ENCODE measurements at places on chromosomes 16 and 17.
A peak's percentile ranks its signal among the peaks of the same experiment; 100 is the strongest.

DNA sequence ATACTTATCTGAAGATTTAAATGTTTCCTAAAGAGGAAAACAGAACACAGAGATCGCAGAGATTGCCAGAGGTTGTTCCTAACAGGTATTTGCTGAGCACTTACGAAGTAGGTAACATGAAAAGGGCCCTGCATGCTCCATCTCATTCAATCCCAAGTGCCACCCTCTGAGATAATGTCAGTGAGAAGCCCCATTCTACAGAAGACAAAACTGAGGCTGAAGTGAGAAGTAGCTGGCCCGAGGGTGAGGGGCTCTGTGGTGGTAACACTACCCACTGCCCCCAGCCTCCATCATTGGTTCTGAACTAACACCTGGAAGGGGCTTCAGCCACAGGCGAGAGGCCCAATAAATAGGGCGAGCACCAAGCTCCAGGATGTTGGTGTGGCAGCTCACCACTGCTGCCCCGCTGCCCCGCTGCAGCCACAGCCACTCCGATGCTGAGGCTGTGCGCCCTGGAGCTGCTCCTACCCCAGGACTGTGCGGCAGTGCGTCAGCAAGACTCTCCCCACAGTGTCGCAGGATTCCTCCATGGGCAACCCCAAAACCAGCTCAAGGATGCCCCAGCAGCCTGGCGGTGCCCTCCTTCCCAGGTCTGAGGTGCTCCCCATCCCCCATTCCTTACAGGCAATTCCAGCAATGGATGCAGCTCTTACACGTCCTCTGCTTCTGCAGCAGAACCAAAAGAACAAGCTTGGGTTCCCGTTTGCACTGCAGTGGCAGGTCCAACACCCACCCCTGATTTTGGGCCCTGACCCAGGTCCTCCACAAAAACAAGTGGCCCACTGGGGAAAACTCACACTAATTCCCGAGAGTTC lies 10.3 kb downstream of the FLCN start:
- no peak for DNase-seq

GRCh38 chr16:8674413-8675022 lies at the start of gene ABAT:
ABAT (plus strand) TSS chr16:8674617; CDS start chr16:8735740, 61,123 bp downstream.
- DNase-seq = peak; percentile 88

DNA sequence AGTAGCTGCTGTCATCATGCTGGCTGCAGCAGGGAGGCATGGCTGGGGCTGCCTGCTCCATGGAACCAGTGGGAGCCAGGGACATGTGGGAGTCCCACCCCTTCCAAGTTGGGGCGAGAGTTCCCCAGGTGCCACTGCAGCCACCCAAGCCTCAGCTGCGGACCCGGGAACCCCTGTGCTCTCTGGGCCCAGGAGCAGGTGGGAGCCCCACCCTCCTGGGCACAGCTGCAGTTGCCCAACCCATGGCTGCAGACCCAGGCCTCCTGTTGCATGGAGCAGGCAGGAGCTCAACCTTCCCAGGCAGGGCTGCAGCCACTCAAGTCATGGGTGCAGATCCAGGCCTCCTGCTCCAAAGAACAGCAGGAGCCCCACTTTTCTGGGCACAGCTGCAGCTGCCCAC lies 274.2 kb upstream of the KCNJ16 start:
- DNase-seq = no peak

DNA sequence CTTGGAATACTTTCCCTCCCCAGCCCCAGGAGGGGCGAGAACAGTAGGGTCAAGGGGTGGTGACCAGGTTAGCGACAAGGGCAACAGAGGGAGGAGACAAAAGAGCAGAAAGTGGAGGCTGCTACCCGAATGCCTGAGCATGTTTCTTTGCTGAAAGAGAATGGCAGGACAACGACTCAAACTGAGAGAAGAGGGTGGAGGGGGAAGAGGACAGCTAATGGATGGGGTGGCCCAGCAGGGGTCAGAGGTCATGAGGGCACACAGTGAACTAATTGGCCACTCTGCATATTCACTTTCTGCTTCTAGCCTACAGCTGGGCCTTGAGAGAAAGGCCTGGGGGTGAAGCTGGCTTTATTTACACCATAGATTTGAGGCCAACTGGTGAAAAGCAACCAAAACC lies 19.1 kb upstream of the DDX52 start:
- no peak for DNase-seq

- no peak for DNase-seq
Measured at GRCh38 chr17:1100382-1100781, 79.4 kb downstream of the ABR start.

DNA sequence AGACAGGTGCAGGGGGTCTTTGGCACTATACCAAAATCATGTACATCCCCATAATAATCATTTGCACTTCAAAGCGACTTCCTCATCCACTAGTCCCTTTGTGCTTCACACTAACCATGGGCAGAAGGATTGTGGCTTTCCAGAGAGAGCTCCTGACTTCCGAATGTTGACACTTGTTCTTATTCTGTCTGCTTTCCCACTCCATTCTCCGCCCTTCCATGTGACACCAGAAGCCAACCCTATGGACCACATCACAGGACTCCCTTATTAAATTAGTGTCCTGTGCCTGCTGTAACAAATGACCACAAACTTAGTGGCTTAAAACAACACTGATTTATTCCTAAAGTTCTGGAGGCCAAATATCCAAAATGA lies 91.6 kb downstream of the CMC2 start:
- no peak for DNase-seq

GRCh38 chr16:50961952-50962351 lies 189.1 kb downstream of the SALL1 start:
- DNase-seq = no peak

All from RWPE2 (cell line).